ENCODE measurements at places on chromosomes 16 and 17.

DNA sequence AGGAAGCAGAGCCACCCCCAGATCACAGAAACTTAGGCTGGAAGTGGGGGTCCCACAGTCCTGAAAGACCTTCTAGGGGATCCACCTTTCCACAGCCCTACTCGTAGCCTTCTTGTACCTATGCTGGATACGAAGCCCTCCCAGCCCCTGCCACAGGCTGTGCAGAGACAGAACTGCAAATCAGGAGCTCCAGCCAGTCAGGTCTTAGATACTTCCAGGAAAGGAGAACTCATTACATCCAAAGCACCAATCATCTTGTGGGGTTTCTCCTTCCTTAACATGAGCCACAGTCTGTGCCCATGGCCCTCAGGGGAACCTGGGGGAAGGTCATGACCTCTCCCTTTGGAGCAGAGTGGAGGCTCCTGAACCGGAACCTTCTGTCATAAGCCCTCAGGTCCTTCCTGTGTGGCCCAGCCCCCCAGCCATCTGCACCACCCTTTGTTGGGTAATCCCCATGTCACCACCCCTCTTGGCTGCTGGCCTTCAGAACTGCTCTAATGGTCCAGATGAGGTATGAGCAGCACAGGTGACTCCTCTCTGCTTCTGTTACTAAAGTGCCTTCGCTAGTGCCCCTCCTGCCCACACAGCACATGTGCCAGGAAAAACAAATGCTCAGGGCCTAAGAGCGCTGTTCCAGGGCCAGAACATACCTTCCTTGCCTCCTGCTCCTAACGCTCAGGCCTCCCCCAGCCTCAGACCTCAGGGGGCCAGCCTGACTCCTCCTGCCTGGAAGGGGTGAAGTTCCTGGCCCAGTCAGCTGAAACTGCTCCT lies 14.6 kb downstream of the SRCIN1 start:
- no peak for DNase-seq

DNA sequence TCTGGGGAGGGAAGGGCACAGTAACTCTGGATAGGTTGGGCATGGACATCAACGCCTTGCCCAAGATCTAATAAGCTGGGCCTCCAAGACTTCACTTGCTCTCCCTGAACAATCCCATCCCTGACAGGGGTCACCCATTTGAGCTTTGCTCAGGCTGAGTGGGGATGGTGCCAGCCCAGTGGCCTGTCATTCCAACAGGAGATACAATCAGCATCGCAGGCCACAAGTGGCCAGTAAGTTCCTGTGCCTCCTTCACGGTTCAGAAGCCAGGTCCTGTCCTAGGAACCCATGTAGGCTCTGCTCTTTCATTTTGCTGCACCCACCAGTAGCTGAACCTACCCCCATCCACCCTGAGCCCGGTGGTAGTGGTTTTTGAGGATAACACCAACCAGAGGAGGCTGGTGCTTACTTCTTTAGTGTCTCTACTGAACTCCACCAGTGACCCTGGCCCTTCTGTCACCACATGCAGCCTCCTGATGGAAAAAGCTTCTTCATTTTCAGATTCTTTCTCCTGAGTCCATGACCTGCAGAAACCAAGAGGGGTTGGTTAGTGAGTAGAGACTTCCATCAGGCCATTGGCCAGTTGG lies 14.9 kb downstream of the PLEKHG4 start:
- no peak for DNase-seq

- DNase-seq: no peak
These were observed 12.9 kb downstream of the PLK1 start for GRCh38 chr16:23691483-23692189.

DNA sequence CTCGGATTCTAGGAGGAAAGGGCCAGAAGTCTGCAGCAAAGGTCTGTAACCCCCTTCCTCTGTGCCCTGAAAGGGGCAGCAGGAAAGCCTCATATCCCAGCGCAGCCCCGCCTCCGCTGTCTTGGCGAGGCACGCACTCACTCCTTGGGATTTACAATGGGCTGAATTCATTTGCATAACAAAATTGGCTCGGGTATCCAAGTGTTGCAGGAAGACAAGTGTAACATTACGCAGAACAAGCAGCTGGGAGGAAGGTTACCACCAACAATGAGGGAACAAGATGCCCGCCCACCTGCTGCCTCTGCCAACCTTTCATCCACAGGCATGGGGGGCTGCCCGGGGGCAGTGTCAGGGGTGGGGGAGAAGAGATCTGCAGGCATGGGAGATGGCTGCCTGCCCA lies 130.4 kb downstream of the MRM1 start:
- DNase-seq: no peak

DNA sequence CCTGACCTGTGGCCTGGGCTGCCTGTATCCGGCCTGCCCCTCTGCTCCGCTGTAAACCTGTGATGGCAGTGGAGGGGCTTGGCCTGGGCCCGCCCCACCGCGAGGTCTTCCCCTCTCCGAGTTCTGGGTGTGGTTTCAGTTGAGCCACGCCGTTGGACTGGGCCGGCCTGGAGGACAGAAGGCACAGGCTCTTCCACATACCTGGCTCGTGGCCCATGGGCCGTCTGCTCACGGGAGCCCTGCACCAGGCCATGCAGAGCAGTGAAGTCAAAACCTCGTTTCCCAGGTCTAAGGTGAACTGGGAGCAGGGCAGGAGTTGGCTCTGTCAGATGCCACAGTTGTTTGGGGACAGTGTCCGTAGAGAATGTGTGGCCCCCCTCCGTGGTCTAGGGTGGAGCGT lies 5.6 kb upstream of the RNPS1 start:
- no peak for DNase-seq
